ENCODE measurements at places on chromosomes 3 and 15.

GRCh38 chr3:22977042-22977441, 226.1 kb upstream of the UBE2E2 start:
- no peak for DNase-seq

- DNase-seq, result peak; percentile 34
Measured at GRCh38 chr15:28979208-28979841, 93.6 kb downstream of the APBA2 start.

- DNase-seq, result no peak
Measured at GRCh38 chr3:194931347-194931746, 245.7 kb downstream of the FAM43A start.

GRCh38 chr3:135218304-135218703, 423.2 kb downstream of the EPHB1 start:
- DNase-seq, result no peak

- DNase-seq, result no peak
Measured at GRCh38 chr3:163821841-163822240, 1256.5 kb downstream of the SI start.

DNA sequence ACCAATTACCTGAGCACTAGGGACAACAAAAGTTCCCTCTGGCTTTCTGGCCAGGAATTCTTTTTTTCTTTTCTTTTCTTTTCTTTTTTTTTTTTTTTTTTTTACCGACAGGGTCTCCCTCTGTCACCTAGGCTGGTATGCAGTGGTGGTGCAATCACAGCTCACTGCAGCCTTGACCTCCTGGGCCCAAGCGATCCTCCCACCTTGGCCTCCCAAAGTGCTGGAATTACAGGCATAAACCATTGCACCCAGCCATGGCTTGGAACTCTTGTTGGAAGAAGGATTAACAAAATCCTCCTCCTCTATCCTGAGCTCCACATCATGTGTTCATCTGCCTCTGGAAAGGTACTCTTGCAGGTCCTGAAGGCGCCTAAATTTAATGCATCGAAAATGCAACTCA, 2.9 kb upstream of the LTF start:
- DNase-seq, result no peak

DNA sequence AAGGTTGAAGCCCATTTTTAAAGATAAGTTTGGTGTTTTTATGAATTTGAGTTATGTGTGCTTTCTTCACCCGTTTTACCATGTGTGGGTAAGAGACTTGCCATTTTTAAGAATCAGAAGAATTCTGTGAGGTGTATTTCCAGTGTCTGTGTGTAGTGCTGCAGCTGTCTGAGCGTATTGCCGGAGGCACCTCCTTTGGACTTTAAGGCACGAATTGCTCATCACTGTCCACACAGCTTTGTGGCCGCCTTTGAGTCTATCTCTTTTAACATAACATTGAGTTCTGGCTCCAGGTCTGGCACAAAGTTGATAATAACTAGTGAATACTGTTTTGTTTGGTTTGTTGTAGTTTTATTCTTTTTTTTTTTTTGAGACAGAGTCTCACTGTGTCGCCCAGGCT, 25.8 kb downstream of the SCG5 start:
- DNase-seq, result no peak

DNA sequence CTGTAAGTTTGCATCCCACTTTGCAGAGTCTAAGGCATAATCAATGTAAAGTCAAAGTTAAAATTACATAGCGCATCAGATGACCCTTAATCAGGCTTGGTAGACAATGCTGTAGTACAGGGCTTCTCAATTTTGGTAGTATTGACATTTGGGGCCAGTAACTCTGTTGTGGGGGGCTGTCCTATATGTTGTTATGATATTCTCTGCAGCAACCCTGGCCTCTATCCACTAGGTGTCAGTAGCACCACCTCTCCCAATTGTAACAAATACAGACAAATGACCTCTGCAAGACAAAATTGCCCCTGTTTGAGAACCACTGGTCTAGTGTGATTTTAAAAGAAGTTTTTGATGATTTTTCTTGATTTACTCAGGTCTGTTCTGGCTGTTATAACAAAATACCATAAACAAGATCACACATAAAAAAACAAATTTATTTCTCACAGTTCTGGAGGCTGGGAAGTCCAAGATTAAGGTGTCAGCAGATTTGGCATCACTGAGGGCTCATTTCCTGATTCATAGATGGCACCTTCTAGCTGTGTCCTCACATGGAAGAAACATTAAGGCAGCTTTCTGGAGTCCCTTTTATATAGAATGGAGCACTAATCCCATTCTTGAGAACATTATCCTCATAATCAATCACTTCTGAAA, 37.6 kb upstream of the SLC9A9 start:
- DNase-seq, result no peak

Data from C1 segment of cervical spinal cord (tissue), 14 donors.